SJSA1 (cell line): ENCODE measurements at places on chromosomes 11 and 22.

DNA sequence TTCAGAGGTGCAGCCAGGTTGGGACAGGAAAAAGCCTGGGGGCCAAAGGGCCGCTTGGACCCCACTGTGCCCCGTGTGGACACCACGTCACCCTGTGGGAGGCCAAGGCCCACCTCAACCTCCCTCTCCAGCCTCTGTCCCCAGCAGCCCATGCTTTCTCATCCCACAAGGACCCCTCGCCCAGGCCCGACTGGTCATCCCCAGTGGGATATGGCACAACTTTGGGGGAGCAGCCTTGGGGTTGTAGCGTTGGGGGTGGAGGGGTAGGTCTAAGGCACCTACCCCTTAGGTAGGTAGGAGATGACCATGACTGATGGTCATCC is 44.0 kb downstream of the IGF2 start:
- DNase-seq = no peak
- H3K4me3 ChIP-seq = peak overlapping the region; percentile 21
- H3K36me3 ChIP-seq = peaks cover 25% of the 10 kb centered on the region
- no peaks in the 10 kb centered on the region for H3K27me3 ChIP-seq
- H3K27ac ChIP-seq = peak overlapping the region; percentile 94

DNA sequence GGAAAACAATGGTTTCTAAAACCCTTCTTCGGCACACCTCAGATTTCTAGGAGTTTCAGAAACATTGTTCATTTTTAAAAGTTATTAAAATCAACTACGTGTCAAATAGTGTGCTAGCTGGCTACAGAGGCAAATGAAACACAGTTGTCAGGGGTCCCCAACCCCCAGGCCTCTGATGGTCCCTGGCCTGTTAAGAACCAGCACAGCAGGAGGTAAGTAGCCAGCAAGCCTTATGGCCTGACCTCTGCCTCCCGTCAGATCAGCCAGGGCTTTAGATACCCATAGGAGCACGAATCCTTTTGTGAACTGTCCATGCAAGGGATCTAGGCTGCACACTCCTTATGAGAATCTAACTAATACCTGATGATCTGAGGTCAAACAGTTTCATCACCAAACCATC is 648.2 kb downstream of the FAM181B start:
- no peaks in the 10 kb centered on the region for H3K4me1 ChIP-seq
- no peaks in the 10 kb centered on the region for H3K27me3 ChIP-seq
- no peak overlapping the region for H3K27ac ChIP-seq
- DNase-seq = no peak
- no peak overlapping the region for H3K4me3 ChIP-seq
- H3K36me3 ChIP-seq = no peaks in the 10 kb centered on the region

DNA sequence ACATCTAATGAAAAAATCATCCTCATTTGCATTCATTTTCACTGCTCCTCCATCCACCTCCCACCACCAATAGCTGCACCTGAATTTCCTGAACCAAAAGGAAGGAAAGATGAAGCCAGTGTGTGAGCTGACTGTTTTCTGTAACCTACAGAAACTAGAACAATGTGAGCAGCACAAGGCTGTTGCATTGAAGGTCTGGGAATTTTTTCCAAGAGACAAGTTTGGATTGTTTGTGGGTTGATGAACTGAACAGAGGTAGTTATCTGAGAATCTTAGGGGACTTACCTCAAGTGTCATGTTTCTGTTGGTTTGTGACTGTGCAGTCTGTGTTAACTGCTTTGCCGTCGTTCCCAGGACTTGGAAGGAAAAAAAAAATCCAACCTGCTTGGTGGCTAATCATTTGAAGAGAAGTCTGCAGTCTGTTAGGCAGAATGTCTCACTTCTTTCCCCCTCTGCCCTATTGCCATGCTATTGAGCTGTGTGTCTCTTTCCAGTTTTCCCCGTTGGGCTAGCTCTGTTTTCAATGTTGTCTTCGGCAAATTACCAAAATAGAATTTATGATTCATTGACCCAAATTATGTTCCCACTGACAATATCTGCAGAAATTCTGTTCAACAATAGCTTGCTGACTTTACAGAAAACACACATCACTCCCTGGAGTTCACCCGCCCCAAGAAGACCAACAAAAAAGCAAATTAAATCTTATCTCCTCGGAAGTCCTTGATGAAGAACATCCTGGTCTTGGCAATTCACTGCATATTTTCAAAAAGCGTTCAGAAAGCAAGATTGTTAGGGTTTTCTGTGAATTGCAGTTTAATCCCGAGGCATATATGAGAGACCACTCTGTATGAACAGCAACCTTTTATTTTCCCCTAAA is 76.0 kb downstream of the SC5D start:
- no peak overlapping the region for H3K27ac ChIP-seq
- no peaks in the 10 kb centered on the region for H3K4me1 ChIP-seq
- H3K27me3 ChIP-seq = no peaks in the 10 kb centered on the region
- H3K4me3 ChIP-seq = no peak overlapping the region
- no peaks in the 10 kb centered on the region for H3K36me3 ChIP-seq
- DNase-seq = no peak

DNA sequence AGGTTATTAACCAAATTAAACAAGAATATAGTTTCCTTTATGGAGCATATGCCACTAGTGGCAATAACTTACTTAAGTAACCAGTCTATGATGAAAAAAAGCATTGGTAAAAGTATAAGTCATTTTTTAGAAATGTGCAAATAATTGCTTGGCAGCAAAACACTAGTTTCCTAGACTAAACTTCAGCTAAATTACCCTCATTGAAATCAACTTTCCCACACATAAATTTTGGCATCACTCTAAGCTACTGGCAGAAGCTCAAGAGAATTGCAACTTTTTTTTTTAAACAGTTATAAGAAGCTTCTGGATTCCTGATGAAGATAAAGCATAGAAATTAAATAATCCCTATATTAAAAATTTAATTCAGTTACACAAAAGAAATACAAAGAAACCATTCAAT is 12.5 kb downstream of the CCDC34 start:
- H3K27ac ChIP-seq = no peak overlapping the region
- peaks cover 30% of the 10 kb centered on the region for H3K4me1 ChIP-seq
- H3K36me3 ChIP-seq = peaks cover 6% of the 10 kb centered on the region; the same call in 1 of the 2 replicates
- H3K4me3 ChIP-seq = no peak overlapping the region
- no peaks in the 10 kb centered on the region for H3K27me3 ChIP-seq

DNA sequence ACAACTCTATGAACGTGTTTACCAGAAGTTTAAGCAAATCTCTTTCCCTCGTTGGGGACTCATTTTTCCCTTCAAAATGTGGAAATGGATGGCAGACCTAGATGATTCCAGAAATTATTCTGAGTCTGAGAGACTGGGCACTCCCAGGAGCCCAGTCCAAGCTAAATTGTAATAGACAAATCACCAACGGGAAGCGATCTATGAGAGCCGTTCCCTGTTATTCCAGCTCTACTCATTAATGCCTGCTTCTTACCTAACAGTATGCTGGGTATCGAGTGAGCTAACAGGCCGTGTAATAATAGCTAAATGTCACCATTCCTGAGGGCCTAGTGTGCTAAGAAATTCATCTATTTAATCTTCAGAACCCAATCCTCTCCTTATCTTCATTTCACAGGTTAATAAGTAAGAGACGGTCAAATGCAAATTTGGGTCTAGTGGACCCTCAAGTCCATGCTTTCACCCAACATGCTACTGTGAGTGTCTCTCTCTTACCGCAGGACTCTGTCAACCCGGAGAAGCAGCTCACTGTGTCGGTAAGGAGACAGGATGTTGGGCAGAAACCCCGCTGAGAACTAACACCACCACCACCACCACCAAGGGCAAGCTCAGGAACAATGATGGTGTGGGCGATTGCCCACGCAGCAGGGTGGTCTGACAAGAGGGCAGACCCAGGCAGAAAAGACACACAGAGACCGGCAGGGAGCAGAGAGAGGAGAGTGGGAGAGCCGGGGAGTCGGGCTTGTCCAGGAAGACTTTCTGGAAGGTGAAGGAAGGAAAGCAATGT is 57.1 kb upstream of the TIMP3 start:
- no peaks in the 10 kb centered on the region for H3K27me3 ChIP-seq
- H3K4me1 ChIP-seq = peaks cover 9% of the 10 kb centered on the region
- no peaks in the 10 kb centered on the region for H3K36me3 ChIP-seq
- DNase-seq = no peak

DNA sequence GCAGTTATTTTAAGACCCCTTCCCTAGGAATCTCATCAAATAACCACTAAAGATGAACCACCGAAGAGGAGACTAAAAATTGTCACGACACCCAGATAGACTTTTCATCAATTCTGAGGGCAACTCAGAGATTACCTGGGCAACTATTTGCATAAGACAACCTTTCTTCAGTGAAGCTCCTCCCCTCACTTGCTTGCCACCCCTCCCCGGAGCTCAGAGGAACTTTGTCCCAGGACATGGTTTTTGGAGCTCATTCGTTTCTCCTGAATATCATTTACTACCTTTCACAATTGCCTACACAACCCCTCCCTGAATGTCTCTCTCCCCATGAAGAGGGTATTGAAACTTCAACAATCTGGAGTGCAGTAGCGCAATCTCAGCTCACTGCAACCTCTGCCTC is 3.9 kb downstream of the AGBL2 start:
- H3K27ac ChIP-seq = no peak overlapping the region
- H3K27me3 ChIP-seq = no peaks in the 10 kb centered on the region
- H3K4me1 ChIP-seq = peaks cover 14% of the 10 kb centered on the region

- H3K4me1 ChIP-seq = no peaks in the 10 kb centered on the region
- no peaks in the 10 kb centered on the region for H3K27me3 ChIP-seq
- H3K27ac ChIP-seq = no peak overlapping the region
- no peaks in the 10 kb centered on the region for H3K36me3 ChIP-seq
- no peak for DNase-seq
- H3K4me3 ChIP-seq = no peak overlapping the region
Measured at GRCh38 chr11:97657852-97658251, 1268.0 kb downstream of the JRKL start.

DNA sequence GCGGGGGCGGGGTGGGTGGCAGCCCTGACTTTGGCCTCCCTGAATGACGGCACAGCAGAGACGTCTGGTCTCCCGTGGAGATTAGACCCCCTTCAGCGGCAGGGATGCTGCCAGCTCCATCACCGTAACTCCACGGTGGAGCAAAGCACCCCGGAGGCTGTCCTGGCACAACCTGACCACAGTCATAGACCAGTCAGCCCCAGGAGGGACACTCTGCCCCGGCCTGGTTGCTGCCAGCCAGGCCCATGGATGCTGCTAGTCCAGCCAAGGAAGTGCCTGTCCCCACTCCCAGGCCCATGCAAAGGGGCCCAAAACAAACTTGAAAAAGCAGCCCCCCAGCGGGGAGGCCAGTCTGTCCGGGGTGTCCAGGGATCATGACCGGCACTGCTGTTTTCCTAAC is 11.5 kb upstream of the ANO1 start:
- DNase-seq = peak; percentile 53
- H3K27me3 ChIP-seq = peaks cover 39% of the 10 kb centered on the region
- no peaks in the 10 kb centered on the region for H3K36me3 ChIP-seq
- no peak overlapping the region for H3K4me3 ChIP-seq

DNA sequence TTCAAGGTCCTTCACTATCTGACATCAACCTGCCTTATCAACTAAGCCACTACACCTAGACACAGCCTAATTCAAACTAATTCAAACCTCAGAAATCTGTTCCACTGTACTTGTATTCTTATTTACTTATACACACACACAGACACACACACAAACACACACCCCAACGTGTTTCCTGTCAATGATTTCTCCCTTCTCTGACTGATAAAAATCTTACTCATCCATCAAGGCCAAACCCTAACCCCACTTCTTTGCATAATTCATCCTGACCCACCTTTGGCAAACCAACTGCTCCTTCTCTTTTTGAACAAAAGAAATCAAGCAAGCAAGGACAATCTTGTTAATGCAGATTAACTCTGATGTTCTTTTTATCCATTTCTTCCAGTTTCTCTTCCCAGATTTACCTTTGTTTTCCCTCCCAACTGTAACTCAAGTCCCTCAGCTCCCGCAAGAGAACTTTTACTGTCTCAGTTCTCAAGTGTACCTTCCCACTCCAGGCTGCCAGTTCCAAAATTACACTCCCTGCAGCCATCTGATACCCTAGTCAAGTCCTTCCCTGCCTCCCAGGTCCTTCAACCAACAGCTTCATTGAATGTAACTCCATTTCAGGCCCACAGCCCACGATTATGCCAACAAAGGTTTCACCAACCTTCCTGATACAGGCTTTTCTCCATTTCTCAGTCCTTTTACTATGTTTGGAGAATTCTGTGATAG is 78.3 kb downstream of the PAK1 start:
- H3K4me3 ChIP-seq = no peak overlapping the region
- no peaks in the 10 kb centered on the region for H3K36me3 ChIP-seq
- no peaks in the 10 kb centered on the region for H3K27me3 ChIP-seq
- no peak for DNase-seq

GRCh38 chr22:22458387-22458786 is 50.2 kb downstream of the ZNF280B start:
- no peak for DNase-seq
- H3K4me1 ChIP-seq = no peaks in the 10 kb centered on the region
- no peak overlapping the region for H3K27ac ChIP-seq
- no peaks in the 10 kb centered on the region for H3K36me3 ChIP-seq

- no peaks in the 10 kb centered on the region for H3K36me3 ChIP-seq
- no peaks in the 10 kb centered on the region for H3K4me1 ChIP-seq
- H3K27ac ChIP-seq = no peak overlapping the region
Measured at GRCh38 chr22:27765706-27766291, 35.8 kb downstream of the MN1 start.

DNA sequence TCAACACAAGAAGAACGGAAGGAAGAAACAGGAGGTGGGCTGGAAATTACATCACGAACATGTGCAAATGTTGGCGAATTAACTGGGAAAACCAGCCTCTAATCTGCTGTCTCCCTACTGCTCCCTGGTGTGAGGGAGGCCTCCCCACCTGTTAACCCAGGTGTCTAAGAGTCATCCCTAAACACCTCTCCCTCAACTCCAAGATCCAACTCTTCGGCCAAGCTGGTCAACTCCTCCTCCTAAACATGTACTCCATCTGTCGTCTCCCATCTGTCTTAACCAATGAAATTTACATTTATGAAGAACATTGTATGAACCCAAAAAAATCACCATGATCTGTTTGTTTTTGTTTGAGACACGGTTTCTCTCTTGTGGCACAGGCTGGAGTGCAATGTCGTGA is 154.2 kb downstream of the LARGE1 start:
- peaks cover under 1% of the 10 kb centered on the region; the same call in 1 of the 2 replicates for H3K36me3 ChIP-seq
- H3K27me3 ChIP-seq = no peaks in the 10 kb centered on the region

DNA sequence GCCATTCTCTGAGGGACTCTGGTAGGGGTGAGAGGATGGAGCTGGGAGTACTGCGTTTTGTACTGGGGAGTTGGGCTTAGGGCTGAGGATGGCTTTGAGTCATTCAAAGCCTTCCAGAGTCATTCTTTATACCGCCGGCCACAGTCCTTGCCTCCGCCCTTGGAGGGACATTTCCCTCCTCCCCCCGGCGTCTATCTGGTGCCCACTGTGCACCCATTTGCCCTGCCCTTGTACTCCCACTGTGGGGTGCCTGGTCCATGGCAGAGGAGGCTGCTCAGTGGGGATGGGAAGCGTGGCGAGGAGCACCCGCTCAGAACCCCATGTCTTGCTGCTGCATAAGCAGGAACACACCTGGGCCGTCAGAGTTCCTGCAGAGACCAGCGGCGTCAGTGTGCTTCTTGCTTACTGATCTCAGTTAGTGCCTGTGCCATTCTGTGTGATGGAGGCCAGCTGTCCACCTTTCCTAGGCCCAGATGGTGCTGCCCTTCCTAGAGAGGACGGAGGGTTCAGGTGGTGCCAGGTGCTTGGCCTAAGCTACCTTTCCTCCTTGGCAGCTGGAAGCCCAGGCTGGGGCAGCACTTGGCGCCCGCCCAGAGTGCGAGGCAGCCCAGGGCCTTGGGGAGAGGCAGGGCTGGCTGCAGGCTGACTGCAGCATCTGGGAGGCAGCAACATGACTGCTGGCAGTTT is 23.3 kb upstream of the TMEM191C start:
- no peak overlapping the region for H3K27ac ChIP-seq
- DNase-seq = peak; percentile 35
- no peak overlapping the region for H3K4me3 ChIP-seq
- no peaks in the 10 kb centered on the region for H3K27me3 ChIP-seq
